ENCODE measurements at places on chromosomes 6 and 20. TPM values are rescaled to one million over a fixed set of nuclear protein-coding genes. Genes with fewer than 3 reads are reported as not detected.

Gene ITPR3
- 3.7 TPM for total RNA-seq

- DNase-seq = no peak
Measured at GRCh38 chr6:5102267-5102970, 17.3 kb downstream of the PPP1R3G start.

GRCh38 chr20:45323731-45324130 is 15.6 kb upstream of the MATN4 start:
- no peak for DNase-seq

GRCh38 chr6:164996838-164997237 is 312.6 kb downstream of the C6orf118 start:
- no peak for DNase-seq

Gene MLN
- total RNA-seq = not detected

DNA sequence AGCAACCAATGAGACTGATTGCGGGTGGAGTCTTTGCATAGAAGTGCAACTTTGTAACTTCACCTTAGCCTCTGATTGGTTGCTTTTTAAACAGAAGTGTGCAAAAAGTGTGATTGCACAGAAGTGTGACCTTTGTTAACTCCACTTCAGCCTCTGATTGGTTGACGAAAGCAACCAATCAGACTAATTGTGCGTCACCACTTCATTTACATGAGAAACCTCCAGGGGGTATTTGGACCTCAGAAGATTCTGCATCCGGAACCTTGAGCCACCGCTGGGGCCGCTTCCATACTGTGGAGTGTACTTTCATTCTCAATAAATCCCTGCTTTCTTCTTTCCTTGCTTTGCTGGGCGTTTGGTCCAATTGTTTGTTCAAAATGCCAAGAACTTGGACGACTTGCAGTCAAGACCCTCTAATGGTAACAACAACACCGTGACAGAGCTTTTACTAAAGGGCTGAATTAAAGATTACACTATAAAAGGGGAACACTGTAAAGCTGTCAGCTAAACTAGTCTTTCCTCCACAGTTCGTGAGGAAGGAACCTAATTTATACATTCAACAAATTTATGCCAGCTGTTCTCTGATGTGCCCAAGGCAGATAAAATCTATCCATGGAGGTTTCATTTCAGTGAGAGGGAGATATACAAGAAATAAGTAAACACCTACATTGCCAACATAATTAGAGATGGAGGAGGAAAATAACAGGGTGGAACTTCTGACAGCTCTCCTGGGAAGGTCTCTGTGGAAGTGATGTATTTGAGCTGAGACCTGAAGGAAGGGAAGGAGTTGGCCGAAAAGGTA is 1.4 kb upstream of the HECA start:
- no peak for DNase-seq

DNA sequence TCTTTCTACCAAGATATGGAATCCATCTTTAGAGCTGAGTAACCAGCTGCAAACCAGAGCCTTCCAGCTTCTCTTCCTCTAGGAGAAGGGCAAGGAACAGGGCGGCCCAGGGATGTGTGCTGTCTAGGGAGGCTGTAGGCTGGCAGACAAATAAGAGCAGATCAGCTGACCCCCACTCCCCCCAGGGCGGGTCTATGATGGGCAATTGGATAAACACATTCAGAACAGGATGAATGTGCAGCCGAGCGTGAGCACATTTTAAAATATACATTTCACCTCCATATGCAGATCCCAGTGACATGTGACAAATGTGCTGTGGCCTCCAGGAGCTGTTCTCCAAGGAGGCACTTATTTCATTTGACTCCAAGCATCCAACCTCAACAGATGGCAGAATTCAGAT is 580.1 kb downstream of the PTPRT start:
- DNase-seq = no peak

Gene RAB44
- not detected for total RNA-seq

DNA sequence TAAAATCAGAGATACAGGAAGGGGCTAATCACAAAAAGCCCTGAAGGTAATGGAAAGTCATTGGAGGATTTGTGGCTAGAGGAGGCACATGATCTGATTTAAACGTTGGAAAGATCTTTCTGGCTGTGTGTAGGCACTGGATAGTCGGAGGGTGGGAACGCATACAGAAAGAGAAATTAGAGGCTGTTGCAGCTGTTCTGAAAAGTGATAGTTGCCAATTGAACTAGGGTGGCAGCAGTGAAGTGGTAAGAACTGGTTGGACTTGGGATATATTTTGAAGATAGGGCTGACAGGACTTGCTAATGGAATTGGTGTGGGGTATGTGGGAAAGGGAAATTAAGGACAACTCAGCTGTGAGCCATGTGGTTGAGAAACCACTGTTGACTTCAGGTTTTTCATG is 223.6 kb downstream of the OGFRL1 start:
- DNase-seq = no peak

DNA sequence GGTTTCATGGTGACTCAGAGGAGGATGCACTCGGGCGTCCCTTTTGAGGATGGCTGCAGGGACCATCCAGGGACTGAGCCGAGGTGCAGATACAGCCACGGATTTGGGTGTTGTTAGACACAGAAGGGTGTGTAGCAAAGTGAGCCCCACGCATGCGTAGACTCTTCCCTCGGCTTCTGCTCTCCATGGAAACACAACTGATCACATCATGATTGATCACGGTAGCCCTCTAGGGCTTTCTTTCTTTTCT is 606 bp upstream of the ULBP1 start:
- DNase-seq = no peak

- no peak for DNase-seq
Measured at GRCh38 chr6:6434151-6434550, 113.7 kb upstream of the F13A1 start.

DNA sequence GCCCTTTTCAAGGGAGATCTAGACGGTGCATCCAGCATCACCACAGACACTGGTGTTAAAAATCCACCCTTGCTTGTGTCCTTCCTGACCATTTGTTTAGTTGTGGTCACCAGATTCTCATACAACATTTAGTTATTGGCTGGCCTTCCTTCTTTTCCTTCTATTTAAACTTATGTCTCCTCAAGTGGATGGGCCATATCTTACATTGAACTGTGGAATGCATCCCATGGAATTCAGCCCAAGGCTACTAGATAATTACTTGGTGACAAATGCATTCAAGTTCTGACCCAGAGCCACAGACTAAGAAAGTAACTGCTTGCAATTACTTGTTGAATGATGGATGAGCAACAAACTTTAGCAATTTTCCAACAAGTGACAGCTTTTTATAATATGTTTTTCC is 198.9 kb upstream of the SSTR4 start:
- DNase-seq = no peak

Gene COX4I2
- total RNA-seq = 4.6 TPM

- no peak for DNase-seq
Measured at GRCh38 chr6:34593701-34594100, 37.6 kb upstream of the SPDEF start.

- no peak for DNase-seq
Measured at GRCh38 chr6:46715141-46715540, 20.0 kb downstream of the PLA2G7 start.

GRCh38 chr6:166395778-166396177 is 13.0 kb upstream of the MPC1 start:
- DNase-seq = no peak

Gene SLC17A3
- total RNA-seq = not detected

Gene SLC29A1
- total RNA-seq = 44.6 TPM

- DNase-seq = no peak
Measured at GRCh38 chr6:143696664-143697000, 18.9 kb downstream of the PHACTR2 start.

Gene ZNF334
- total RNA-seq = 22.3 TPM

Measured in dorsolateral prefrontal cortex (tissue), 122 donors.